Hematopoietic multipotent progenitor cell treated with erythropoietin and hydrocortisone succinate and interleukin-3 and kit ligand, for 6 days (in vitro differentiated cells): ENCODE measurements at places on chromosomes 7 and 10.

- peak; percentile 78 for DNase-seq
Observed at GRCh38 chr10:110504111-110504735, 6.5 kb downstream of the DUSP5 start.

DNA sequence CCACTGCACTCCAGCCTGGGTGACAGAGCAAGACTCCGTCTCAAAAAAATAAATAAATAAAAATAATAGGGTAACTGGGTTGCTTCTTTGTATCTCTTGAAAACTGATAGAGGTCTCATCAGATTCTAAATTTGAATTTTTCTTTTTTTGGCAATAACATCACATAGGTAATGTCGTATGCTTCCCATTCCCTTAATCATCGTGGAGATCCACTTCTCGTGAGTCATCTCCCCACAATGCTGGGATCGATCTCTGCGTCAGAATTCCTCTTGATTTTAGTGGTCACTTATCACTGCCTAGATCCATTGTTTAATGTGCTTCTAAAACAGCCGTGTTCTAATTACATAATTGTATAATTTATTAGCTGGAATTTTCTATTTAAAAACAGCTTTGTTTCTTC is 70.5 kb upstream of the DNAJB6 start:
- DNase-seq, result no peak

DNA sequence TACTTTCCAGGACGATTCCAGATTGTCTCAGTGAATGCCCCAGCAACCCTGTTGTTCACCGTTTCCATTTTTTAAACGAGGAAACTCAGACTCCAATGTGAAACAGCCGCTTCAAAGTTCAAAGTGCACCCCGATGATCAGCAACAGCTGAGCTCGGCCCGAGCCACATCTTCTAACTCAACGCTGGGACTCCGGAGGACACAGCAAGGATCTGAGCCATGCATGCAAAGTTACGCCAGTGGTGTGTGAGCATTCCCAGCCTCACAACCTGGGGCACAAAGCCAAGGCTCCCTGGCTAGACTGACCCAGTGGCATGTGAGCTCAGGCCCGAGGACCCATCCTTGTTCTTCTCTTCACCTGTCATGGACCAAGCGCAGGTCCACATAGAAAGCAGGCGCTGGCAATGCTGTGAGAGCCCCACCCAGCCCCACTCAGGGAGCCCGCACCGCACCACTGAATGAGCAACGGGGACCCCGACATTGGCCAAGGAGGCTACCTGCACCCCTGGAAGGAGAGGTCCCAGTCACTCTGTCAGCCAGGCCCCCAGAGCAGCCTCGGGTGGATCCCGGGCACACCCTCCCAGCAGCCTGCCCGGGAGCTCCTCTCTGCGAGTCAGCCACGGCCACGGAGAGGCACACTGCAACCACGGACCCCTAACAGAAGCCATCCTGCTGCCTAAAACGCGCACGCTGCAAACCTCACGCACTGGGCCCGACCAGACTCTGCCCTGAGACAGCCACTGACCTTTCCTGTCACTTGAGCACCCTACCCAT is 82.9 kb downstream of the MAD1L1 start:
- no peak for DNase-seq

- peak; percentile 65 for DNase-seq
Observed at GRCh38 chr10:132328106-132328505, 3.9 kb upstream of the LRRC27 start.

- no peak for DNase-seq
Observed at GRCh38 chr10:80518143-80518806, 19.4 kb upstream of the SH2D4B start.
